ENCODE measurements at places on chromosomes 3 and 15. TPM values are rescaled to one million over a fixed set of nuclear protein-coding genes. Genes with fewer than 3 reads are reported as not detected.

DNA sequence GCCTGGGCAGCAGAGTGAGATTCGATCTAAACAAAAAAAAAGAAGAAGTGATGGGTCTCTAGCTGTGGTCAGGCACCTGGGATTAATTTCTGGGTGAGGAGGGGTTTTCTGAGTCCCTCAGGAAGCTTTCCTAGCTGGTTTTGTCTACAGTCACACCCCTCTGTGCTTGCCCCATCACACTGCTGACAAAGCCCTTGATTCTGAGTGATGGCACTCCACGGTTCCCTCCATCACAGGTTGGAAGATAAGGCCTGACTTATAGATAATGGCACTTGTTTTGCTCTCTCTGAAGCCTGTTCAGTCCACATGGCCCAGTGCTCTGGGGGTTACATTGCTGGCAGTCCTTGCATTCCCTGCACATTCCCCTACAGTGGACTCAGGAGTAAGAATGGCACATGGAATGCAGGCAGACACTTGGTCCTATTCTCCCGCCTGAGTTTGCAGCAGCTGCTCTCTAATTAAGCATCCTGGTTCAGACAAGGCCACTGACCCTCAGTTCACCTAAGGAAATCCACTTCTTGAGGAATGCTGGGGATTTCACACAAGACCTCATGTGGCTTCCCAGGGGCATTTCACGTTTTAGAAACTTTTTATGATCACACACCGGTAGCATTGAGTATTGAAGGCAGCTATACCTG is 81.0 kb upstream of the NMNAT3 start:
- DNase-seq: peak; percentile 94

DNA sequence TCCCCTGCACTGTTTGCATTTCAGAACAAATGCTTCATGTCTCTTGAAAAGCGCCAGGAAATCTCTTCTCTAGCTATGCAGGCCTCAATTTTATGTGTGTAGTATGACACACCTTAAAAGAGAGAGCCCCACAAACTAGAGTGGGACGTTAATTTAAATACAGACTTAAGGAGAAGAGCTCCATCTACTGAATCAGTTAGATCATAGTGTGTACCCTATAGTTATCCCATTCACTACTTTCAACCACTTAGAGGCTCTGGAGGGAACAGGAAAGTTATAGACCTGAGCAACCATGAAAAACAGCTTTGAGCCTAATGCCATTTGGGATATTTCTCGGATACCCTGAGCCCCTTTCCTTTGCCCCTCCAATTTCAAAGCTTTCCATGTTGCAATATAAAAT is 153.7 kb downstream of the TIGIT start:
- no peak for DNase-seq

DNA sequence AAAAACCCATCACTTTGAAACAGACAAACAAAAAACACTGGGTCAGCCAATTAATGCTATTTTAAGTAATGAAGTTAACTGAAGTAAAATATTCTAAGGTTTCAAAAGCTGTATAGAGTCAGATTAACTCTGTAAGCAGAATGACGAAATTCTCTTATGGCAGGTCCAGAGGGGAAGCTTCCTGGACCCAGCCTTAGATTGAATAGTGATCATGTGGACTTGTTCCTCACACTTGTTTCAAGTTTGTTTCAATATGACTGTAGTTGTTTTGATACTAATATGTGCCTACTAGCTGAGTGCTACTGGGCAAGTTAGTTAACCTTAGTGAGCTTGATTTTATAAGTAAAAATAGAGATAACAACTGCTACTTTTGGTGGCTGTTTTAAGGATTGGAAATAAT is 32.6 kb downstream of the PLS1 start:
- no peak for DNase-seq

The IL17RD gene
- 0.73 TPM for total RNA-seq

The FOXL2NB gene
- total RNA-seq: 3.3 TPM

The PLA2G4B gene
- total RNA-seq: 2.0 TPM
